ENCODE measurements at places on chromosomes 3 and 15.

DNA sequence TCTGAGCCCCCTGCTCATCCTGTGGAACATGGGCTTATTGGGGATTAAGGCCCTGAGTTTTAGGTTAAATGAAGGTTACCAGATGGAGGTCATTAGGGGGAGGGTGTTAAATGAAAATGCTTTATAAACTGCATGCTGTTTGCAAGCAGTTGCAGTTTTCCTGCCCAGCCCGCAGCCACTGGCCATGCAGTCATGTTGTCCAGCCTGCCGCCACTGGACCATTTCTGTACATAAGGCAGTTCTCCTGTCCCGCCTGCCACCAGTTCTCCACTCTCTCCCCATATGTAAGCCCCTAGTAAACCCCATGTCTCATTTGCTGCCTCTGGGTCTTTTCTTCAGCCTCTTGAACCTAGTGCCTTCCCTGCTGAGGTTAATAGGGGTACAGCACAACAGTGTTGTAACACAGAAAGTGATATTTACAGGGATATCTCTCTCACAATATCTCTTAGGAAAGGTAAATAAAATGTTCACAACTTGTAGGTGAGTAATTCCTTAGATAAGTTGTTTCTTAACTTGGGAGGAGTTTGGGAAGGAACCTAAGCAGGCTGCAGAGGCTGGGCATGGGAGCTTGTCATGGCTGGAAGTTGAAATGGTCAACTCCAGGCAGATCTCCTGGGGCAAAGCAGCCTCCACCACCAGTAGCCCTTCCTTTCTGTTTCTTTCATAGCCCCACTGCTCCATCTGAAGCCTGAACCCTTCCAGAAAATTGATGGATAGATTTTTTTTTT, 148.2 kb downstream of the CMSS1 start:
- no peak for DNase-seq

- no peak for DNase-seq
Measured at GRCh38 chr3:73350996-73351395, 273.7 kb downstream of the PDZRN3 start.

DNA sequence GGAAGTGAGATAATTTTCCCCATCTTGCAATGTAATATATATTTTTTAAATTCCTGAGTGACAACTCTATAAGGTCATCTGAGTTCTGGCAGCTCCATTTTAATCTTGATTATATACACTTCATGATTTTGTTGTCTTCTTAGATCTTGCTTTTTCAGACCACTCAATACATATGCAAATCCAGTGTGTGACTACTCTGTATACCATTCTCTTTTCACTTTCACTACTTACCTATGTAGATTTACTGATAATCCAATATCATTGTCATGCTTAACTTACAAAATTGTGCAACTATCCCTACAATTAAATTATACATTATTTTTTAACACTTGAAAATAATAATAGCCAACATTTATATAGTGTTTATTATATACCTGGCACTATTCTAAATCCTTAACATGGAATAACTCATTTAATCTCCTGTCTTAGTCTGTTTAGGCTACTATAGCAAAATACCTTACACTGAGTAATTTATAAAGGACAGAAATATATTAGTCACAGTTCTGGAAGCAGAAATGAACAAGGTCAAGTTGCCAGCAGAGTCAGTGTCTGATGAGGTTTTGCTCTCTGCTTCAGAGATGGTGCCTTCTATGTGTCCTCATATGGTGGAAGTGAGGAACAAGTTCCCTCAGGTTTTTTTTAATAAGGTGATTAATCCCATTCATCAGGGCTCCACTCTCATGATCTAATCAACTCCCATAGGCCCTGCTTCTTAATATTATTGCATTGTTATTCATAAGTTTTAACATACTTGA, 338.5 kb downstream of the TUSC7 start:
- DNase-seq: no peak

DNA sequence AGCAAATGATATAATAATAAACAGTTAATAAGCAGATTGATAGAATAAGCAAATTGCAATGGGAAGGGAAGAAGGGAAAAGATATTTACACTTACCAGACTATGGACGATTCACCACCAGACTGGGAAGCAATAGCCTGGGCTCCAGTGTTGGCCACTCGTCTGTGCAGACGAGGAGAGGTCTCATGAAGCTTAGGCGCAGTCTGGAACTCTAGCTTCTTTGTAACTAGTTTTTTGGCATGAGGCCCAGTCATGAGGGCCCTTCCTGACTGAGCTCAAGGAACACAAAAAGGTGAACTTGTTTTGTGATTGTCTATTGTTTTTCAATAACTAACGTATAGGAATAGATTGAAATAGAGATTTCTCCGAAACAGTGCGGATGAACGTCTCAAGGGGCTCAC, 63.3 kb upstream of the GATM start:
- DNase-seq: no peak

- DNase-seq: no peak
Measured at GRCh38 chr3:17765819-17766472, 23.5 kb upstream of the TBC1D5 start.

DNA sequence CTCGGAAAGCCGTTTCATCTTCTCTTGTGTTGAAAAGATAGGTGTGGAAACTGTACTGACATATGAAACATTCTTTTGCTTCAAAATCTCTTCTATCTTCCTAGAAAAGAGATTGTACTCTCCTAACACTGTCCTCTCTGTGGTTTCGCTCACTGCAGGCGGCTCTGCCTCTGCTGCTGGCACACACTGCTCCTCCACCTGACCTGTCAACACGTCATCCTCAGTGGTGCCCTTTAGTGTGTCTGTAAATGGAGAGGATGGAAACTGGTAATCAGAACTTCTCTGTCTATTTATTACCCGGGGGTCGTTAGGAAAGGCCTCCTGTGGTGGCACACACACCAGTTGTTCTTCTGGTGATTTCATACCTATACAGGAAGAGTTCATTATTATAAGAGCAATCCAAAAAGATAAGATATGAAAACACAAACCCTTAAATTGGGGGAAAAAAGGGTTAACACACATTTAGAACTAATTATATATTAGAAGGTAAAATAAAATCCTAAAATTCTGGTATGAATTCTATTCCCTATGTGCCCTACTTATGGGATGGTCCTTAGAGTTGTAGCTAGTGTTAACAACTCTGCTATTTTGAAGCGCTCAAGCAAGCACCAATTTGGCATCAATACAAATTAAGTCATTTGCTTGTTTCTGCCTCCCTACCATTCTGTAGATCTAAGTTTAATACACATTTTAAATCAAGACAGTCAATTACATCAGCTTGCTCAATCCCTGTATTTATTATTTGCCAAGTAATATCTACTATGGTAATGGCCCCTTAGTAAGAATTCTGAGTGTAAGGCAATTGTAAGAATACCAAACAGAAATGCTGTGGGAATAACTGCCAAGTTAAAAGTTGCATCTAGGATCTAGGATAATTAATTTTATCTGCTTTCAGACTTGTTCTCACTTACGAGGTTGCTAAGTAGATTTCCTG, 49.2 kb downstream of the TASOR start:
- no peak for DNase-seq

DNA sequence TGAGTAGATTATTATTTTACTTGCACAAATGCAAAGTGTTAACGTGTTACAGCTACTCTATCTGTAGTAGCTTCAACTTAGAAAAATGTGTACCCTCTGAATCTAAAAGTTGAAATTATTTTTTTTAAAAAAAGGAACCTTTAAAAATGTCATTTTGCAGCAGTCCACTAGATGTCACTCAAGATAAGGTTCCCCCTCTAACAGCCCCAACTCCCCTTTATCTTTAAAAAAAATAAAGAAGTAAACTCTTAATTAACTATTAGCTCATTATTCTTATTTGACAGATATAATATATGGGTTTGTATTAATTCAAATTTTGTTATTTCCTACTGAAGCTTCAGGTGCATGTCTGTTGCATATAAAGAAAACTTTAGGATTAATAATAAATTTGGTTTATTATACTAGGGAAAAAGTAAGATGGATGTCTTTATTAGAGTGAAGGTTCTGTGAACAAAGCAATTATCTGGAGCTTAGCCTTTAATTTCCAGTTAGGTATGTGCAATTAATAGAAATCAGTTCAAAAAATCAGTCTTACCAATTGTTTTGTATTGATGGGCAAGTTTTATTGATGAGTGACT, 288.5 kb downstream of the VGLL3 start:
- DNase-seq: no peak

GRCh38 chr3:57691411-57692132, 1.3 kb downstream of the DENND6A start:
- DNase-seq: no peak

- DNase-seq: no peak
Measured at GRCh38 chr15:90618330-90619125, 88.8 kb downstream of the CRTC3 start.

DNA sequence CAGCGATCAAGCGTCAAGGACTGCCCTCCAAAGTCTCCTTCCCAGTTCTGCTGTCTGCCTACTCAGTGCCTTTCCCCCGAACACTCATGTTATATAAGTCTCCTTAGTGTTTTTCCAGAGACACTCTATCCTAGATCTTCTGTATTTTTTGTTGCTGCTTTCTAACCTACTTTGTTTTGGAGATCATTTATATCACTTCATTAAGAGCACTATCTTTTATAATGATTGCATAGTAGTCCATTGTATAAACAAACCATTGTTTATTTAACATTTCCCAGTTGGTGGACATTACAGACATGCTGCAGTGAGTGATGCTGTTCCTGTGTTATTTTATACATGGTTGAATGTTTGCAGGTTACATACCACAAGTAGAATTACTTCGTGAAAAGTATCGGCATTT, 47.1 kb downstream of the SLC25A26 start:
- DNase-seq: no peak
